ENCODE measurements at places on chromosomes 7 and 10.

- DNase-seq = no peak
Measured at GRCh38 chr7:49597805-49598204, 175.6 kb upstream of the VWC2 start.

DNA sequence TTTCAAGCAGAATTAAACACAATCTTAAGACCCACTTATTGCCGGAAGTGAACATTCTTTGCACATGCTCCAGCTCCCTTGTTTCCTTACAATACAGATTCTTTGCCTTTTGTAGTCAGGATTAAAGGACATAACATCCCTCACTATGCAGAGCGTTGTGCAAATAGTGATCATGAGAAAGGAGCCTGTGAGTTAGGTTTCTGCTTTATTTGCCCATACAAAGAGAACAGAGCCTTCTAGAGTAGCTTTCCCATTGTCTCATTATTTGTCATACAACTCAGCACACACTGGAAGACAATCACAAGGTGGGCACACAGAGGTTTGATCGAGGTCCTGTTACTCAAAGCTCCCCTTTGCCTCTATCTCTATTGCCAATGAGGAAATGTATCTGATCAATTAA is 48.2 kb upstream of the WDR11 start:
- no peak for DNase-seq

DNA sequence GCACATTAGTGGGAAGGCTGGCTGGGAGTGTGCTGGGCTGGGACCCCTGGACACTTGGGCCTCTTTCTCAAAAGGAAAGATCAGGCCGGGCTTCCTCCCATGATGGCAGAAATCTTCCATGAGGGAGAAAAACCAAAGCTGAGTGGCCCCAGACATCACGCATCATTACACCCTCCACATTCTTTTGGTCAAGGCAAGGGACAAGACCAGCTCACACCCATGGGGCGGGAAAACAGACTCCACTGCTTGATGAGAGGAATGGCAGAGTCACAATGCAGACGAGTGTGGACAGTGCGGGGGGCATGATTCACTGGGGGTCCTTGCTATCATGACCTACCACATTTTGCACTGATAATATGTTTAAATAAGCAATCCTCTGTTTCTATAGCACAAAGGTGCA is 73.3 kb downstream of the CREB3L2 start:
- no peak for DNase-seq

DNA sequence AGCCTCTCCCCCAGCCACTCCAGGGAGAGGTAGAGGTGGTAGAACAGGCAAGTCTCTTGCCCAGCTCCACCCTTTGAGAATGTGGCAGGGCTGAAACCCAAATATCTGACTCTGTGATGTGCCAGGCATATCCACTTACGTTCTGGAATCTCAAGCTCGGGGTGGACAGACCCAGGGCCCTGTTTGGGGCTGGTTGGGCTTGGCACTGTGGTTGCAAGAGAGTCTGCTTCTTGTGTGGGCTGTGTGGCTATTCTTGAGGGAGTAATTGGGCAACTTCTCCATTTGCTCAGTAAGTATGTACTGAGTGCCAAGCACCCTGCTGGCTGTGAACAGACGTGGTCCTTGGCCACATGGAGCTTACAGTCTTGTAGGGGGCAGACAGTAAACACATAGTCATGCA is 4.7 kb downstream of the UBTD1 start:
- DNase-seq = no peak

DNA sequence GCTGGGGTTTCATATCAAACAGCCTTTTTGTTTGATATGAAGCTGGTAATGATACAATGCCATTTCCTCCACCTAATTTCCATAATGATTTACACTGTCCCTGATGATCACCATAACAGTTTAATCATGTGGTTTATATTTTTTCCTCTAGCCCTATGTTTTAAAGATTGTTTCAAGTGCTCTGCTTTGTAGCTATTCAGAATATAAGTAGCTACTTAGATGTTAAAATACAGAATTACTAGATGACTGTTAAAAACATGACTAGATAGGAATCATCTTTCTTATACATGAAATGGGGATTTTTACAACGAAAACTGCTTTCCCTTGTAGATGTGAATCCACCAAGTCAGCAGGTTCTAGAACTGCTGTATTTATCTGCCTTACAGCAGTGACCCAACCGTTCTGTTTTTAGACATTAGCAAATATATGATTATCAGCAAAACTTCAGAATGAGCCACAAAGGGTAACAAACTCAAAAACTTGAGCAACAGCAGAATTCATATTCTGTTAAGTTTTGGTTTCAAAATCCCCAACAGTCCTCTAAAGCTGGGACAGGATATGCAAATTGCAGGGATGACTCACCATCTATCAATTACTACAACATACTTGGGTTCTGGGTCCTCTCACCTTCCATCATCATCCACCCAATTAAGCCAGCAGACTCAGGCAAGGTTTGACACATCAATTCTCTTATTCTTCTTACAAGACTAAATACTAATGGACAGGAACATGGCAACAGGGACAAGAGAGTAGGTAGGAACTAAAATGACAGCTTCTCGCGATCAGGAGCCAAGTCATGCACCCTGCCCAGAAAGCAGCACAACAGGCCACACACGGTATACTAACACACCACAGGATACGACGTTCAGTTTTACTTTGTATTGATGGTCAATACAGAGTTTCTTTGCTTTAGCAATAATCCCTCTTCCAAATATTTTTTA is 83.9 kb downstream of the PIP4K2A start:
- no peak for DNase-seq

- no peak for DNase-seq
Measured at GRCh38 chr10:56662765-56663447, 301.8 kb upstream of the ZWINT start.

- no peak for DNase-seq
Measured at GRCh38 chr7:94146408-94146807, 142.3 kb upstream of the BET1 start.

DNA sequence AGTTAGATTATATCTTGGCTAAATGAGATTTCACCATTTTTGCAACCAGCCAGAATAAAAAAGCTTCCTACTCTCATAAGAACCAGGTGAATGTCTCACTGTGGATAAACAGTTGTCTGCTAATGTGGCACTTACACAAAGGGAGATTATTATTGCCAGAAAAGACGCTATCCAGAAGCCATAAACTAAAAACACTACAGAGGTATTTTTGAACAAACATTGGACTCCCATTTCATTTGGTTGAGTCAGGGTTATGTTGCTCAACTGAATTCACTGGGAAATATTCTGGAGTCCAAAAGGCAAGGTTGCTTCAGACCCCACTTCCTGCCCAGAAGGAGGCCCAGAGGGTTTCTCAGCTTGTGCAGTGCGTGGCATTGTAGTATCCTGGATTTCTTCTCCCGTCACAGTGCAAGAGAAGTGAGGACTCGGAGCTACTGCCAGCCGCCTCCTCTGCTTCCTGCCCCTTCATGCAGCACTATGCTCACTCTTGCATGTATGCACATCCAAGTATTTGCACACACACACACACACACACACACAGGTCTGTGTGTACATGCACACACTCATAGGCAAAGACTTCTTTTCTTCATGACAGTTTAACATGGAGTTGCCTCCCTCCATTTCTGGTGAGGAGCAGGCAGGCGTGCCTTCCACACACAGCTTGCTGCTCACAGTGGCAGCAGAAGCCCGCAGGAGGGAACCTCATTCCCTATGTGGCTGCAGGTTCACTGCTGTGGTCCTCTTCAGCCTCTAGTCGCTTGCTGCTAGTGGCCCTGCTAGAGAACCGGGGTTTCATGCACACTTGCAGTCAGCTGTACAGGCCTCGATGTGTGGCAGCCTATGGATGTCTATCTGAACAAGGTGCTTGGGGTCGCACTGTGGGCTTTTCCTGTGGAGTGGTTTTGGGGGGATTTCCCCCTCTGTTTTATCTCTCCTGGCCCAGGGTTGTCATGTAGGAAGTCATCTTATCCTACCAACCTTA is 10.1 kb downstream of the DENND10 start:
- DNase-seq = no peak

- no peak for DNase-seq
Measured at GRCh38 chr10:102426803-102427287, 5.5 kb downstream of the CUEDC2 start.

GRCh38 chr10:71223347-71224058 is 11.1 kb downstream of the UNC5B start:
- DNase-seq = no peak

- DNase-seq = no peak
Measured at GRCh38 chr10:79246606-79247275, 100.5 kb upstream of the PPIF start.

- DNase-seq = no peak
Measured at GRCh38 chr7:99094401-99094800, 49.5 kb downstream of the SMURF1 start.
